ENCODE measurements at places on chromosomes 5 and 9.

GRCh38 chr5:161857358-161857757, 9.4 kb downstream of the GABRA1 start:
- DNase-seq: no peak

- peak; percentile 17 for DNase-seq
These were observed 15.0 kb upstream of the PTBP3 start for GRCh38 chr9:112348257-112349007.

DNA sequence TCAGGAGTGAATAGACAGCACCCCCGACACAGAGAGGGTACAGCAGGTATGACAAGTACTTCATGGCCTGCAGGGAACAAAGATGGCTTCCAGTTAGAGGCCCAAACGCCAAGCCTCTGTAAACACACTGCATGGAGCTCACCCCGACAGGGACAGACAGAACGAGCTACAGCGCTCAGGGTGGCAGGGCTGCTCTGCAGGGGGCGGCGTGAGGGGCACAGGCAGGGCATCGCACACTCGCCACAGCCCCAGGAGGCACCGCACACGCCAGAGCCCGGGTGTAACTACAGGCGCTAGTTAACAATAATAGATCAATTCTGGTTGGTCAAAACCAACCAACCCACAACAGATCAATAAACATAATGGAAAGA, 21.1 kb downstream of the CLPTM1L start:
- DNase-seq: no peak

DNA sequence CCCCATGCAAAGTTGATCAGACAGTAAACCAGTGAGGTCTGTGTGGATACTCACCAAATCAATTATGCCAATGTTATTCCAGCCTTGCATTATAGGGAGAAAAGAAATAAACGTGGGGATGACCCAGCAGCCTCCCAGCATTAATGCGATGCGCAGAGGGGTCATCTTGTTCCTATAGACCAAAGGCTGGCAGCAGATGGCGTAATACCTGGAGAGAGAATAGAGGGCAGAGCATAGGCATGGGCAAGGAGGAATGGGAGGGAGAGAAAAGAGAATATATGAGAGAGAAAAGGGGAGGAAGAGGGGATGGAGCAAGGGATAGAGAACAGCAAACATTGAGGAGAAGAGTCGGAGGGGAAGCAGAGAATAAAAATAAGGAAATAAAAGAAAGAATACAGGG, 131.2 kb downstream of the HTR4 start:
- DNase-seq: peak; percentile 26

DNA sequence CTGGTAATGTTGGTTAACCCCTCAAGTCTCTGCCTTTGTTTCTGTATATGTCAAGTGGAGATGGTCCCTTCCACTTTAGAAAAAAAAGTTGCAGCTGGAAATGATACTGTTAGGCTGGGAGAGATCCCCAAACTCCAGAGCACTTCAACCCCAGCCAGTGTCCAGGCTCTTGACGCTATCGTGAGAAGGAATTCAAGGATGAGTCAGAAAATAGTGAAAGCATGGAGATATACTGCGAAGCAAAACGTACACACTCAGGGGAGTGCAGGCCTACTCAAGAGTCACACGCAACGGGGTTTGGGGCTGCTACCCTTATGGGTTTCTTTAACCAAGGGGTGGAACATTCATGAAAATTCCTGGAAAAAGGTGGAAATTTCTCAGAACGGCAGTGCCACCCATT, 24.9 kb downstream of the KCNV2 start:
- DNase-seq: no peak

DNA sequence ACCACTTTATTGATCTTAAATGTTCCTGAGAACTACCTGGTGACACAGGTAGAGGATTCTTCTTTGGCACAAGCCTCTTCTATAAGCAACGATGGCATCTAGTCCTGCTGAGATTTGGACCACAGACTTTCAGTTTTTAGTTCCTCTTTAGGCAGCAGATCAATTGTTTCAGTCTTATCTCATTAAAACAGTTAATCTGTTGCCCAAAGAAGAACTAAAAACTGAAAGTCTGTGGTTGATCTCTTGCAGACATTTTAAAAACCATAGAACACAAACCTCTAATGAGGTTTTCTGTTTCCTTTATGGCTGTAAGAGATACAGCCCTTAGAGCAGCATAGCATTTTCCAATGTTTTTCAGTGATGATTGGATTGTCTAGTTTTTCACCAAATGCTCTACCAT, 480.9 kb downstream of the MTRR start:
- no peak for DNase-seq

GRCh38 chr9:133170716-133171115, 7.0 kb upstream of the GBGT1 start:
- no peak for DNase-seq

DNA sequence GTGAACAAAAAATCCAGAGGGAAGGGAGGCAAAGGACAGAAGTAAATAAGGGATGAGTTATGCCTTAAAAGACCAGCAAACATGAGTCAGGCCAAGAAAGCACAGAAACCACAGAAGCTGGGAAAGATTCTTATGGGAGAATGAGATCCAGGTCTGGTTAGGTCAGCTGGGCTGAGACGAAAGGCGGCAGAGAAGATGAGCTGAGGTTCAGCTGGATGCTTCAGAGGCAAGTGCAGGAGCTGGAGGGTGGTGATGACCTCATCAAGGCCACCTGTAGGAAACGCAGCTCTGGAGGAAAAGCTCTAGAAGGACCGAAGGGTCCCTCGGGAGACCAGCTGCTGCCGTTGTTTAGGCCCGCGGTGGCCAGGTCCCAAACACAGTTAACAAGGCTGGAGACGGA, 152.0 kb downstream of the MYO10 start:
- no peak for DNase-seq

GRCh38 chr5:162544905-162545304, 477.3 kb downstream of the GABRG2 start:
- no peak for DNase-seq

GRCh38 chr9:21558615-21559401, 76.7 kb upstream of the IFNE start:
- DNase-seq: no peak

- DNase-seq: no peak
These were observed 42.1 kb upstream of the SMIM23 start for GRCh38 chr5:171743436-171744076.

DNA sequence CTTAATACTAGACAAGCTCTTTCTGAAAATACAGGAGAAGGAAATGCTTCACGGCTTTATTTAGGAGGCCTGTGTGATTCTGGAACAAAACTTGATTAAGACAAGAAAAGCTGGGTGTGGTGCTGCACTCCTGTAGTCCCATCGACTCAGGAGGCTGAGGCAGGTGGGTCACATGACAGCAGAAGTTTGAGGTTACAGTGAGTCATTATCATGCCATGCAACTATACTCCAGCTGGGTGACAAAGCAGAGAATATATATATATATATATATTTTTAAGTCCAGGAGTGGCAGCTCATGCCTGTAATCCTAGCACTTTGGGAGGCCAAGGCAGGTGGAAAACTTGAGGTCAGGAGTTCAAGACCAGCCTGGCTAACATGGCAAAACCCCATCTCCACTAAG, 33.1 kb upstream of the SPIN1 start:
- no peak for DNase-seq

DNA sequence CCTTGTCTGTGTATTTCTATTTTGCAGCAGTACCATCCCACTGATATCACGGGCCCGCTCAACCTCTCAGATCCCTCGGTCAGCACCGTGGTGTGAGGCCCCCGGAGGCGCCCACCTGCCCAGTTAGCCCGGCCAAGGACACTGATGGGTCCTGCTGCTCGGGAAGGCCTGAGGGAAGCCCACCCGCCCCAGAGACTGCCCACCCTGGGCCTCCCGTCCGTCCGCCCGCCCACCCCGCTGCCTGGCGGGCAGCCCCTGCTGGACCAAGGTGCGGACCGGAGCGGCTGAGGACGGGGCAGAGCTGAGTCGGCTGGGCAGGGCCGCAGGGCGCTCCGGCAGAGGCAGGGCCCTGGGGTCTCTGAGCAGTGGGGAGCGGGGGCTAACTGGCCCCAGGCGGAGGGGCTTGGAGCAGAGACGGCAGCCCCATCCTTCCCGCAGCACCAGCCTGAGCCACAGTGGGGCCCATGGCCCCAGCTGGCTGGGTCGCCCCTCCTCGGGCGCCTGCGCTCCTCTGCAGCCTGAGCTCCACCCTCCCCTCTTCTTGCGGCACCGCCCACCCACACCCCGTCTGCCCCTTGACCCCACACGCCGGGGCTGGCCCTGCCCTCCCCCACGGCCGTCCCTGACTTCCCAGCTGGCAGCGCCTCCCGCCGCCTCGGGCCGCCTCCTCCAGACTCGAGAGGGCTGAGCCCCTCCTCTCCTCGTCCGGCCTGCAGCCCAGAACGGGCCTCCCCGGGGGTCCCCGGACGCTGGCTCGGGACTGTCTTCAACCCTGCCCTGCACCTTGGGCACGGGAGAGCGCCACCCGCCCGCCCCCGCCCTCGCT, 1.9 kb downstream of the LRRC26 start:
- peak; percentile 59 for DNase-seq

GRCh38 chr9:35954942-35955546, 2.9 kb downstream of the OR2S2 start:
- peak; percentile 68 for DNase-seq

DNA sequence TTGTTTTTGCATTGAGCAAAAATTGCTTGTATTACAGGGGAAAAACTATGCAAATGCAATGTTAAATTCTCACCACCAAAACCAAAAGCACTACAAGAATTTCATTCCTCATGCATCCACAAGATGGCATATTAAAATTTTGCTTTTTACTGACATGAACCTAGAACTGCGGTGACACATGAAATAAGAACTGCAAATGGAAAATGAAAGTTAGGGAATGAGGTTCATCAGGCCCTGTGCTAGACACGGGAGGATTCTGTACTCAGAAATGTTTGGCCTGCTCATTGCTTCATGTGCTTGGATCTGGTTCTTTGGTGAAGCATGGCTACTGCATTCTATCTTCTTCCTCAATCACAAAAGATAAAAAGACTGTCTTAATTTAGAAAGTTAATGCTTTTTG, 9.1 kb upstream of the RFK start:
- peak; percentile 10 for DNase-seq

GRCh38 chr9:20340511-20340861, 281.8 kb downstream of the MLLT3 start:
- DNase-seq: no peak

GRCh38 chr9:79575547-79575946, 3.8 kb downstream of the TLE4 start:
- no peak for DNase-seq

DNA sequence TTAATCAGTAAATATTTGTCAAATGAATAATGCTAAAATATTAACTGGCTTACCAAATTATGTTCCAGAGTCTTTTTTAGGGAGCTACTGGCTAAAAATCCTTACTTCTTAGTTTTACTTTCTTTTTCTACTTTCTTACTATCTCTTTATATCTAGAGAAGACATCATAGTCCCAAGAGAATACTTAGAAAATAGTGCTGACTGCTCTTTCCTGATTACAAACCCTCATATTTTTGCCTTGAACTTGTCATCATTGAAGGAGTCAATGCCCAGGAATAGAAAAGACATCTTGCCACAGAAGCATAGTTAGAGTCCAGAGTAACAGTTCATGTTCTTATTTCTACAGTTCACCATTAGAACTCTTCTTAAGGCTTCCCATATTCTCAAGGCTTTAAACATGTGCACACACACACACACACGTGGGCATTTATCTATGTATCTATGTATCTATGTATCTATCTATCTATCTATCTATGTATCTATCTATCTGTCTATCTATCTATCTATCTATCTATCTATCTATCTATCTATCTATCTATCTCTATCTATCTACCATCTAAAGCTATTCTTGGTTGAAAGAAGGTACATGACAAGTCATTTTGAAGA, 654.3 kb downstream of the ANXA1 start:
- DNase-seq: no peak

GRCh38 chr9:109399258-109399767, 78.5 kb upstream of the EPB41L4B start:
- DNase-seq: no peak
